ENCODE measurements at places on chromosomes 5 and 9.

GRCh38 chr5:139696894-139697658 lies 48.9 kb downstream of the CXXC5 start:
- no peak for DNase-seq

- no peak for DNase-seq
Observed at GRCh38 chr9:93562157-93562556, 14.2 kb upstream of the PHF2 start.

DNA sequence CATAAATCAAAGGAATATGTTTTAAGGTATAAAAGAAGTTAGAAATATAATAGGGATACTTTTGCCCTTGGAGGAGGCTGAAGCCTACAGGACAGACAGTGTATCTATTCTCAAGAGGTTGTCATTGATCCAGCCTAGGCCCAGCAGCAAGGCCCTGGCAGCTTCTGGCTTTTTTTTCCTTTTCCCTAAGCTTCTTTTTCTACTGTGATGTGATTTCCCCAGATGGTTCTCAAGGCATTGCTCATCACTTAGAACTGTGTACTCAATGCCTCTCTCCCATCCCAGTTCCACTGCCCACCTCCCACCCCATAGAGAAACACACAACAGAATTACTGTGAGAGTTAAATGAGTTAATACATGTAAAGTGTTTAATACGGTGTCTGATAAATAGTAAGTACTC lies 88.6 kb downstream of the SLC44A1 start:
- no peak for DNase-seq

- DNase-seq = no peak
Observed at GRCh38 chr5:181188700-181189362, 16.2 kb downstream of the TRIM7 start.

DNA sequence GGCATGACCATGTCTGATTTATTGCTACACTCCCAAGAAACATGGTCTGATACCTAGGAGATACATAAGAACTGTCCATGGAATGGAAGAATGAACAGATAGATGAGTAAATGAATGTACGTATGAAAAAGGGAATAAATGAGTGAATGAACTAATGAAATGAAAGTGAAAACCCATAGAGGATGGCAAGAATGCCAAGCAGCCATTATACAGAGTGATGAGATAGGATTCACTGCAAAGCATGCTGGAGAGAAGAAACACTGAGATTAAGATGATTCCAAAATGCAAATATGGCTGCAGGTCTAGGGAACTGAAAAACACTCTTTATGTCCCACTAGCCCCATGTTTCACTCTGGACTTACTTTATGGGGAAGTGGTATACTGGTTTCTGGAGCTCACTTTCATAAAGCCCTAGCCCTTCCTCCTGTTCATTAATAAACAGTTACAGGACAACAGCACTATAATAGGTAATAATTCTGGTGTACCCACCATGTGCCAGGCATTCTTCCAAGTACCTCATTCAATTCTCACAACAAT lies 170.3 kb upstream of the RAD23B start:
- DNase-seq = no peak

- DNase-seq = no peak
Observed at GRCh38 chr9:5870691-5871090, 20.0 kb upstream of the MLANA start.

GRCh38 chr5:178324481-178325310 lies 92.1 kb upstream of the PHYKPL start:
- no peak for DNase-seq

GRCh38 chr5:62909326-62909725 lies 330.7 kb downstream of the LRRC70 start:
- DNase-seq = no peak

DNA sequence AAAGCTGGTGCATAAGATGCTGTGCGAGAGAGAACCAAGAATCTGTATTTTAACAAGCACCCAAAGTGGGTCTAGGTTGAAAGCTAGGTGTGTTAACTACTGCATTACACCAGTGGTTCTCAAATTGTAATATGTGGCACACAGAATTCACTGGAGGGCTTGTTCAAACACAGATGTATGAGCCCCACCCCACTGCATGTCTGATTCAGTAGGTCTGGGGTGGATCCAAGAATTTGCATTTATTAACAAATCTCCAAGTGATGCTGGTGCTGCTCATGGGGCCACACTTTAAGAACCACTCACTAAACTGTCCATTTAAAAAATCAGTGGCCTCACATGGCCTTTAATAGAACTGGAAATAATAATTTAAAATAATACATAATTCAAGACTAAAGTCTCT lies 40.4 kb downstream of the LPAR1 start:
- no peak for DNase-seq

- DNase-seq = no peak
Observed at GRCh38 chr9:34675869-34676268, 13.4 kb upstream of the CCL27 start.

DNA sequence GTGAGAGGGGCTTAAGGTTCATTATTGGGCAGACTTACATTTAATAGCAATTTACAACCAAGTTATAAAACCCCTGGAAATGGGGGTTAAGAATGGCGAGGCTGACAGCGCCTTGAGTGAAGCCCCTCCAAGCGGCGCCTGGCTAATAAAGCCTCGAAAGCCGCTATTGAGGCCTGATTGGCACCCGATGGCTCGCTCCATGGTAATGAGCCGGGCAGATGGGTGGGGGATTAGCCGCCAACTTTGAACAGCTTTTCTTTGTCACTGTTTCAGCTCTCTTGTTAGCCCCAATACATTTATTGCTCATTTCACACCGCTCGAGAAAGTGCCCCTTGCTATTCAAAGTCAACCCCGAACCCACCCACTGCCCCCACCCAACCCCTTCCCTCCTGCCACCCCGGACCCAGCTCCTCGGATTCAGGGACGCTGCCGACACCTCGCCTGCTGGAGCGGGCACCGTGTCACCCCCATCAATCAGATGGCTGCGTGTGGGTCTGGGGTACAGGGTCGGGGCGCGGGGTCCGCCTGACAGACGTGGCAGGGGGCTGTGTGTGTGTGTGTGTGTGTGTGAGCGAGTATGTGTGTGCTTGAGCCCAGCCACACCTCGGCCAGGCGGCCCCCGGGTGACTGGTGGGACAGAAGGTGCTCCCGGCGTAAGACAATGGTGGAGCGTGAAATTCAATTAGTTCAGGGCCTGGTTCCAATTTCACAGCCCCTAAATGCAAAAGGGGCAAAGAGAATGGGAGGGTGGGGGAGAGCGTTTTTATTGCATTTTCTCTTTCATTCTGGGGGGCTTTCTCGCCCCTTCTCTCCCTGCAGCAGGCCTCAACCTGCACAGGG lies 34.2 kb downstream of the ASS1 start:
- DNase-seq = no peak

DNA sequence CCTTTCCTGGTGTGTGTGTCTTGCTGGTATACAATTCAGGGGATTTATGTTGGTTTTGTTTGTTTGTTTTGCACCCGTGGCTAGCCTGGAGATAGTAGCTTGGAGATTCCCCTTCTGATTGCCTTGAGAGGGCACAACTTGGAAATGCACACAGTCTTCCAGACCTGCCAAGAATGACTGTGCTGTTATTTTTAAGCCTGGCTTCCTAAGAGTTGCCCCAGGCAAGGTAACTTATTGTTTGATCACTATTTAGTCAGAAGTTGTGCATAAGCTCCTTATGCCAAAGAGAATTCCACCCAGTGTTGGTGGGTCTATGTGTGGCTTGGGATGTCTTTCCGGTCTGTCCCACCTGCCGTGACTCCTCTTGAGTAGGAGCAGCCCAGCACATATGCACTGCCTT lies 421.9 kb upstream of the KCNN2 start:
- DNase-seq = no peak

- DNase-seq = no peak
Observed at GRCh38 chr9:137878146-137878941, 762 bp downstream of the CACNA1B start.

- DNase-seq = no peak
Observed at GRCh38 chr9:27888661-27889295, 315.5 kb upstream of the C9orf72 start.

GRCh38 chr5:65103756-65104440 lies 335.2 kb downstream of the CWC27 start:
- no peak for DNase-seq

- DNase-seq = no peak
Observed at GRCh38 chr5:115584501-115584900, 17.8 kb downstream of the TICAM2 start.

DNA sequence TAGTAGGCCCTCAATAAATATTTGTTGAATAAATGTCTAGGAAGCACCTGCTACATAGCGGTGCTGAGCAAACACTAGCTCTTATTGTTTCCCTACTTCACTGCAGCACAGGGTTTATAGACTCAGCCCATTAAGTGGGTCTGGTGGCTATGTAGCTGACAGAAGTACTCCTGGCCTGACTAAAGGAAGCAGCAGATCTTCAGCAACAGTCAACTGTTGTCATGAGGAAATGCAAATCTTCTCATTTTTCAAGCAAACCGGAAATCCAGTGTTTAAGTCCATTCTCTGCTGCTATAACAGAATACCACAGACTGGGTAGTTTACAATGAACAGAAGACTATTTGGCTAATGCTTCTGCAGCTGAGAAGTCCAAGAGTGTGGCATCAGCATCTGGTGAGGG lies 2.8 kb upstream of the TEX10 start:
- DNase-seq = peak; percentile 39

DNA sequence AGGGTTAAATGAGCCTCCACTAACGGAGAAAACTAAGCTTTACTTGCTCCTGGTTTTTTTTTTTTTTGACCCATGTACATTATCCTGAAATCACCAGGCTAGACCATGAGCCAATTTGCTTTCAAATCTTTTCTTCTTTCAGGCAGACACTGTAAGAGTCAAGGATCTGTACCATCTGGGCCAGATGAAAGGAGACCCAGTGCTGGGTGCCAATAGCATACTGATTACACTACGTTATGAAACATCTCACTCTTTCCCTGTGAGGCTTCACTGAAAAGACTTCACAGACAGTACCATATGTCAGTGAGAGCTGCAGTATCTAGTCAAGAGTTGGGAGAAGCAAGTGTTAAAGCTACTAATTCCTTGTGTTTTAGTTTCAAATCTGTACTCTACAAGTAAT lies 161.2 kb upstream of the PTPRD start:
- DNase-seq = no peak

- no peak for DNase-seq
Observed at GRCh38 chr5:171544913-171545765, 125.7 kb downstream of the FGF18 start.

- peak; percentile 42 for DNase-seq
Observed at GRCh38 chr5:80082731-80083100, 47.6 kb downstream of the THBS4 start.

DNA sequence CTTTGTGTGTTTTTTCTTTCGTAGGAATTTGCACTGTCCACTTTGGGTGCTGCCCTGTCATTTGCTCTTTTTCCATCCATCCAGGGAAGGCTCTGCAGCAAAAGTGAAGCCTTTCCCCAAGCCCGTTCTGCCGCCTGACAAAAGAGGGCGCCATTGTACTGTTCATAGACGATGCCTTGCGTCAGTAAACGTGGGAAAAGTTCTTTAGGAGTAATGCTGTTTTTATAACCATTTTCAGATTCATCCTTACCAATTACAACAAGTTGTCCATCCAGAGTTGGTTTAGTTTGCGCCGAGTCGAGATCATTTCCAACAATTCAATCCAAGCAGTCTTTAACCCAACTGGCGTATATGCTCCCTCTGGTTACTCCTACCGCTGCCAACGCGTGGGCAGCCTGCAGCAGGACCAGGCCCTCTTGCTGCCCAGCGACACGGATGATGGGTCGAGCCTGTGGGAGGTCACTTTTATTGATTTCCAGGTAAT lies 34.3 kb upstream of the RPS23 start:
- peak; percentile 25 for DNase-seq

GRCh38 chr9:36543916-36544315 lies 28.8 kb upstream of the MELK start:
- DNase-seq = no peak

DNA sequence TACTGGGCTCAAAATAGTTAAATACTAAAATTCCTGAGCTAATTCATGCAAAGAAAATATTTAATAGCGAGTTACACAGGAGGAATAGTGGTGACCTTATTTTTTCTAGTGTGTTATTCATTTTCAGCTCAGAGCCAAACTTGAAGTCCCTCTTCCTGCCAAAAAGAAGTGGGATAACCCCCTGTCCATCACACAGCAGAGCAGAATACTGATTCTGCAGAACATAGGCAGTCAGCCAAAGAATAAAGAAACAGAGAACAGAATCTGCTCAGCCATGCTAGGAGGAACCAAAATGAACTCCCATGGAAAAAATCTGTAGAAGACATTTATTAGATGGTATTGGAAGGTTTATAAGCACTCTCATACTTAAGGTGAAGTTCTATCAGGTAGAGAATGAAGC lies 49.4 kb upstream of the GRIN3A start:
- DNase-seq = no peak

DNA sequence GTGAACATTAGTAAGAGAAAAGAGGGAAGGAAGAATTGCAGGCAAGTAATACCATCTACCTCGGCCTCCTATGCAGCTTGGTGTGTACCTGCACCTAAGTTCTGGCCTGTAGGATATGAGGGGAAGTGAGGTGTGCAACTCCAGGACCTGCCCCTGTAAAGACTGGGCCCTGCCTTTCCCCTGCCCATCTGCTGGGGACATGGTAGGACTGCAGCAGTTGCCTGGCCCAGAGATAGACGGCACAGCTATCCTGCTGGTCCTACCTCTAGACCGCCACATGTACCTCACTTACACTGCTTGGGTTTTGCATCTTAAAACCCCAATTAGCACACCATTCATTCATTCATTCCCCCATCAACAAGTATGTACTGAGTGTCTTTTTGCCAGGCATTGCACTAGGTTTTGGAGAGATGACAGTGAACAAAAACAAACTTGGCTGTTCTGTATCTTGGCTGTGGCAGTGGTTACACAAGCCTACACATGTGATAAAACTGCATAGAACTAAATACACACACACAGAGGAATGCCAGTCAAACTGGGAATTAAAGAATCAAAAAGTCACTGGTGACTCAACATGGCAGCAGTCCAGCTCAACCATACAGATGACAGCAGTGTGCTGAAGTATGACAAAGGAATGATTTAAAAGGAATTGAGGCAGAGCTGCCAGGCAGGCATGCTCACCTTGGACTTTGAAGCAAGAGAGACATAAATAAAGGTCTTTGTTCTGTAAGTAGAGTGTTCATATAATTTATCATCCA lies 23.3 kb upstream of the MGAT1 start:
- no peak for DNase-seq

- no peak for DNase-seq
Observed at GRCh38 chr9:113504725-113505590, 41.4 kb downstream of the RGS3 start.

GRCh38 chr9:4066120-4066519 lies 233.7 kb downstream of the GLIS3 start:
- no peak for DNase-seq

- DNase-seq = no peak
Observed at GRCh38 chr9:137786511-137786920, 91.1 kb upstream of the CACNA1B start.

DNA sequence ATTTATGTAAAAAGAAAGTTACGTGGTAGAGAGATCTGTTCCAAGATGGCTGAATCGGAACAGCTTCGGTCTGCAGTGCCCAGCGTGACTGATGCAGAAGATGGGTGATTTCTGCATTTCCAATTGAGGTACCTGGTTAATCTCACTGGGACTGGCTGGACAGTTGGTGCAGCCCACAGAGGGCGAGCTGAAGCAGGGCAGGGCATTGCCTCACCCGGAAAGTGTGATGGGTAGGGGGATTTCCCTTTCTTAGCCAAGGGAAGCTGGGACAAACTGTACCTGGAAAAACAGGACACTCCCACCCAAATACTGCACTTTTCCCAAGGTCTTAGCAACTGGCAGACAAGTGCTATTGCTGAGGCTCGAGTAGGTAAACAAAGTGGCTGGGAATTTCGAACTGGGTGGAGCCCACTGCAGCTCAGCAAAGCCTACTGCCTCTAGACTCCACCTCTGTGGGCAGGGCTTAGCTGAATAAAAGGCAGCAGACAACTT lies 13.1 kb upstream of the HSD17B4 start:
- DNase-seq = no peak

All from SHP77 treated with DMSO at 0.1 percent for 48 hours (cell line).